ENCODE measurements at places on chromosomes 5 and 9.

DNA sequence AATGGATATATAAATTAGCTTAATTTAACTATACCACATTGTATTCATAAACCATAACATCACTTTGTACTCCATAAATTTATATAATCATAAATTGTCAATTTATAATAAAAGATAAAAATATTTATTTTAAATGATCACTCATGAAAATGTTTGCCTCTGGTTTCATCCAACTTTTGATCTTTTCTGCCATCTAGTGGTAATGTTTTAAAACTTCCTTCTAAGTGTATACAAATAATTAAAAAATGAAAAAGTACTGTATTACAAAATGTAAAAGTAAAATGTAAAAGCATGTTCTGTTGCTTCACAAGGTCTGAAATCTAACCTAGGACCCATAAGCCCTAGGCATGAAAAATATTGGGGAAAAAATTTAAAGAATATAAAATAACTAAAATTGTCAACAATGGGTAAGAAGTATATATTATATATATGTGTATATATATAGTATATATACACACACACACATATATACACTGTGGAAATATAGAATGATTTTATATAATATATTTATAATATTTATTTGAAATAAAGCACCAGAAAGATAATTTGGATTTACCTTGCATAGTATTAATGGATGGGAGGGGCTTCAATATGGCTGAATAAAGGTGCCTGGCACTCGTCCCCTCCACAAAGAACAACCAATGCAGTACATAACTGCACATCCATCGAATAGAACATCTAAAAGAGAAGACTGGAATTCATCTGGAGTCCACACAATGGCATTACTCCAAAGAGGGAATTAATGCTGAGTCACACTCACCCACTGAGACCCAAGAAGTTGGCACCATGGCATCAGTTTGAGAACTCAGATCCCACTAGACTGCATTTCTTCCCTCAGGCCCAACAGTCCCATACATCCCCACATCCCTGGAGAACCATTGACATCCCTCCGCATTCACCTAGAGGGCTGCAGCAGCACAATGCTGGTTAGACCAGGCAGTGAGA, 32.5 kb downstream of the ANXA1 start:
- peak; percentile 58 for DNase-seq

DNA sequence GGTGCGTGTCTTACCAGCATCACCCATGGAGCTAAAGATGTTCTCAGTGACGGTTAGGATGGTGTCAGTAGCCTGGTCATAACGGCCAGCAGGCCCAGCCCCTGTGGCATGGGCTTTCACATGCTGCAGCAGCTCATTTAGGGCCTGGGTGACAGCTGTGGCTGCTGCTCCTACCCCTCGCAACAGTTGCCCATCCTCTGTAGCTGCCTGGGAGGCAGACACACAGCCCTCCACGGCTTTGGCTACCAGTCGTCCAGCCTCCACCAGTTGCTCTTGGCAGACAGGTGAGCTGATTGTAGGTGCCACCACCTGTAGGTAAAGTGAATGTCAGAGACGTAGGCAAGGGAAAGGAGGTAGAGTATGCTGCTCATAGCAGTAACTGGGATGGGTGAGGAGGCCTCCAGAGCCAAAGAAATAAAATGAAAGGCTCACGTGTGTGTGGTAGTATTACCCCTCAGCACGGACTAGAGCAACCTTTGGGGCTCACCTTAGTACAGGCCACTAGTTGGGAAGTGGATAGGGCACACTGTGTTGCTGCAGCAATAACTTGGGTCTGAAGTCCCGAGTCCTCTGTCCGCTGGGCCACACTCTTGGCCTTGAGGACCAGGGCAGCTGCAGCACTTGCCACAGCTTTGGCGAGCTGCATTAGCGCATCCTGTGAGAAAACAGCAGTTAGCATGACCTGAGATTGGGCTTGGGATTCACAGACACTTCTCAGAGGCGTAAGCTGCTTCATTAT, 14.7 kb downstream of the TLN1 start:
- no peak for DNase-seq

DNA sequence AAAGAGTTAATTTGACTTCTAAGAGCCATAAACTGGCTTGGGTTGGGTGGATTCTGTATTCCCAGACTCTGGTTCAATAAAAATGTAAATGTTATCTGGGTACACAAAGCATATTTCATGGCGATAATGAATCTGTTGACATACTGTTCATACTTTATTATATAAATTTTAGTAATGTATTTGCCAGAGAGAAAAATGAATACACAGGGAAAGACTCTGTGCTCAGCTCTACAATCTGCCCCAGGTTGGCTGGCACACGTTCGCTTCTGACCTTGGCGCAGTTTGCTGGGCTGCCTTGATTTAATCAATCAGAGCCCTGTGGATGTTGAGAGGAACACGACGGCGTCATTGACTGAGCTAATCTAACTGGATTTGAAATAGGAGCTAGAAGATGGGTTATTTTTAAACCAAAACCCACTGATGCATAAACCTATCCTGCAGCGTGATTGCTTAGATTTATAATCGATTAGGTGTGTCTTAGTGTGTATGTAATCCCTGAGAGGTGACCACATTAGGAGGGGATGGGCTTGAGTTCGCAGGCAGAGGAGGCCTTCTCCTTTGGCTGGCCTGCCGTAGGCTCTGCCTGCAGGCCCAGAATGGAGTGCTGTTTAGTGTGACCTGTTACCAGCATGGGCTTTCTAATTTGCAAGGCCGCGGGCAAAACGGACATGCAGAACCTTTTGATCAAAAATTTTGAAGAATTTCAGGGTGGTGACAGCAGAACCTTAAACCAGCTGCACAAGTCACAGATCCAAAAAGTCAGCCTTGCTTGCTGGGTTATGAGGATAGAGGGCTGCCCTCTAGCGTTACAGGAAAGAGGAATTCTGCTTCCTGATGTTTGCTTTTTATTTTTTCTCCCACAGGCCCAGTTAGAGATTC, 3.9 kb upstream of the ADCY2 start:
- DNase-seq: peak; percentile 44

DNA sequence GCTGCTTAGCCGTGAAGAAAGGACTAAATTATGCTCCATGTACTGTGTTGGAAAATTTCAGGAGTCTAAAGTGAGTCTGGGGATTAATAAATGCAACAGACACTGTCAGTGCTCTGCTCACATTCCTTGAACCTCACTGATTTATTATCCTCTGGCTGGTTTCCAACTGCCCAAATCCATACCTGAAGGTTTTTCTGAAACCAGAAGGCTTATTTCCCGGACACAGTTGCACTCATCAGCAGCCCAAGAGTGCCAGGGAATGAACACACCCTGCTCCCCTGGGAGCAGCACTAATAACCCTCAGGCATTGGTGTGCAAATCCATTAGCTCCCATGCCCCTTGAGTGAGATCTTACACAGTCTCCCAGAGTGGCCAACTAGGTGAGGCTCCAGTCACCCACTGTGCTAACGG, 38.7 kb downstream of the F2R start:
- DNase-seq: peak; percentile 8

DNA sequence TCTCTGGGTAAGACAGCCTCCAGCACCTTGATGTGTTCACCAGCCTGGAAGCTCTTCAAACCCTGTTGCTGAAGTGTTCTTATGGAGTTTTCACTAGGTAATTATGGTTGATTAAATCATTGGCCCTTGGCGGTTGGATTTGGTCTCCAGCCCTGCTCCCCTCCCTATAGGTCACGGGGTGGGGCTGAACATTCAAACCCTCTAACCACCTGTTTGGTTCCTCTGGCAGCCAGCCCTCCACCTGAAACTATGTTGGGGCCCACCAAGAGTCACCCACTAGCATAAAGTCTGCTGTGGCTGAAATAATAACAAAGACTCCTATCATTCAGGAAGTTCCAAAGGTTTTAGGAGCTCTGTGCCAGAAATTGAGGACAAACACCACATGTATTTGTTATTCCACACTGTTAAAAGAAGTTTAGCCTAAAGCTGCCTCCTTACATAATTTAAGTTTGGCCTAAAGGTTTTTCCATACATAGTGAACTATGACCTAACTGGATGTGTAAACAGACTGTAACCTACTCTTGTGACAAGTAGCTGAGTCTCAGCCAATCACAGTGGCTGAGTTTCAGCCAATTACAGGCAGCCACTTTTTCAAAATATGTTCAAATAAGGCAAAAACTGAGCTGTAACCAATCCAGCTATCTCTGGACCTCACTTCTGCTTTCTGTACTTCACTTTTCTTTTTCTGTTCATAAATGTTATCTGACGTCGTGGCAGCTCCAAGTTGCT, 34.8 kb downstream of the TMEM252 start:
- no peak for DNase-seq

- DNase-seq: peak; percentile 80
Measured at GRCh38 chr5:128534726-128535125, 3.3 kb downstream of the FBN2 start.

GRCh38 chr5:134560698-134561097, 35.2 kb downstream of the JADE2 start:
- no peak for DNase-seq

DNA sequence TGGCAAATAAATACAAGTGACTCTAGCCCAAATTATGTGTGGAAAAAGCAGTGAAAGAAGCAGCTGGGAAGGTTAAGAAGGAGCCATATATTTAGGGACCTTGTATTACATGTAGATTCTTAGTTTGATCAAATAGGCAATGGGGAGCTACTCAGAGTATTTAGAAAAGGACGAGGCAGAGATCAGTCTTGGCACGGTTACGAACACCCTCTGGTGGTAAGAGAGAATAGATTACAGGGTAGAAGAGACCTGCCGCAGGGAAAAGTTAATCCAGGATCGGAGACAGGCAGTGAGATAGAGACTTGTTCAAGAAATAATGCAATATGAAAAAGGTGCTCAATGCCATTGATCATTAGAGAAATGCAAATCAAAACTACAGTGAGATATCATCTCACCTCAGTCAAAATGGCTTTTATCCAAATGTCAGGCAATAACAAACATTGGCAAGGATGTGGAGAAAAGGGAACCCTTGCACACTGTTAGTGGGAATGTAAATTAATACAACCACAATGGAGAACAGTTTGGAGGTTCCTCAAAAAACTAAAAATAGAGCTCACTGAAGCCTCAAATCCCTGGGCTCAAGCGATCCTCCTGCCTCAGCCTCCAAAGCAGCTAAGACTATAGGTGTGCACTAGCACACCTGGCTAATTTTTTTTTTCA, 12.0 kb downstream of the INIP start:
- peak; percentile 54 for DNase-seq

- DNase-seq: peak; percentile 50
Measured at GRCh38 chr9:113578279-113578865, 114.8 kb downstream of the RGS3 start.

- DNase-seq: peak; percentile 91
Measured at GRCh38 chr5:15834596-15835245, 334.7 kb downstream of the FBXL7 start.

- DNase-seq: no peak
Measured at GRCh38 chr9:112905084-112905483, 14.4 kb upstream of the SLC46A2 start.

- DNase-seq: peak; percentile 33
Measured at GRCh38 chr9:34459941-34460340, 1.3 kb downstream of the DNAI1 start.

- peak; percentile 46 for DNase-seq
Measured at GRCh38 chr5:59416451-59416850, 477.1 kb downstream of the PDE4D start.

GRCh38 chr5:54309691-54310432, 511 bp downstream of the ARL15 start:
- peak; percentile 53 for DNase-seq

- no peak for DNase-seq
Measured at GRCh38 chr5:93299681-93300308, 281.2 kb downstream of the NR2F1-AS1 start.

GRCh38 chr5:141879941-141880738, 1.9 kb upstream of the PCDH1 start:
- no peak for DNase-seq

DNA sequence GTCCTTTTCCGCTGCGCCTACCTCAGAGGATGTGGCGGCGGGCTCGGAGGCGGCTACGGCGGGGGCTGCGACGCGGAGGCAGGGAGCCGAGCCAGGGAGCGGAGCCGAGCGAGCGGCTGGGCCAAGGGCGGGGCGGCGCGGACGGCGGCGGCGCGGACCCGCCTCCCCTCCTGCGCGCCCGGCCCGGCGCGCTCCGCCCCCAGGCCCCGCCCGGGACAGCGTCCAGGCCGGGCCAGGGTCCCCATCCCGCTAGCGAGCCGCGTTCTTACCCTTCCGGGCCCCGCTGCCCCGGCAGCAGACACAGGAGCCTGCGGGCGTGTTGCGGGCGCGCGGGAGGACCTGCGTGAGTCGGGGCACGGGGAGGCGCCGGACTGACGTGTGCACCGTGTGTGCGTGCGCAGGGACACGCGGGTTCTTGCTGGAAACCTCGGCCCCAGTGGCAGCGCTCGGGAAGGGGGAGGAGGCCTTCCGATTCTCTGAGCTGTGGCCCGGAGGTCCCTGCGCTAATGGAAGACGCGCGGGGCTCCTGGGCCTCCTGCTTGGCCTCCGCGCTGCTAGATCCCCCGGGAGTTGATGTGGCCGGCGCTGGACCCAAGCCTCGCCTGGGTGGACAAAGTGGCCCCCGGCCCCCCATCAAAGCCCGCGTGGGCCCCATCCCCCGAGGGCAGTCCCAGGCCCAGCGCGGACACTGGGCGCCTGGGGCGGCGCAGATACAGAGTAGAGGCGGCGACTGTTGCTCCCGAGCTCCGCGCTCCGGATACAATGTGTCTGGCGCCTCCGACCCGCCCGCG, at the start of gene VDAC1:
Gene VDAC1 (minus strand): TSS at position 350 of the 791 bp plus-strand sequence. CDS start 11,963 bp downstream, outside the sequence.
- DNase-seq: peak; percentile 82

DNA sequence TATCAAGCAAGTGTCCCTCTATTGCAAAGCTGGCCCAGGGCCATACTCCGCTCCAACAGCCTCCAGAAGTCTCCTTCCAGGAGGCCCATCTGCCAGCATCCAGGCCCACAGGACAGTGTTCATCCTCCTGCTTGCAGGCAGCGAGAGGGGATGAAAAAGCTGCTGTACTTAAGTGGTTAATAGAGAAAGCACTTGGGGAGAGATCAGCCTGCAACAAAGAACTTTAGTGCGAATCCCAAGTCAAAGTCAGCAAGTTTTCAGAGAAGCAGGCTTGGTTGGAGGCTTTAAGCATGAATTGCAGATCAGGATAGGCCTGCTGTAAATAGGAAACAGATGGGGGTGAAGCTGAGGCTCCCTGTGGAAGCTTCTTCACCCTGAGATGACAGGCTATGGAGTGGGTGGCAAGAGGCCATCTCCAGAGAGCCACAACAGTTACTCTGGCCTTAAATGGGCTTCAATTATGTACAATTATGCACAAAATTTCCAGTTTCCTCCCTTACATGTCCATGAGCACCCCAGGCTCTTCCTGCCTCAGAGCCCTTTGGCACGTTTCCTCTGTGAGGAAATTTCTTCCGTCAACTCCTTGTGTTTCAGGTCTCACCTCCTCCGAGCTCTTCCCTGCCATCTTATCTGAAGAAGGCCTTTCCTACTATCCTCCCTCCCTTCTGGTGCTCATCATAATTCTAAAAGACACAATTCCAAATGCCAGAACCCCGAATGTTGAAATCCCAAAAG, 98.0 kb upstream of the NR3C1 start:
- DNase-seq: no peak

Data from epithelial cell of esophagus (primary cell).